ENCODE measurements at places on chromosomes 6 and 20.

DNA sequence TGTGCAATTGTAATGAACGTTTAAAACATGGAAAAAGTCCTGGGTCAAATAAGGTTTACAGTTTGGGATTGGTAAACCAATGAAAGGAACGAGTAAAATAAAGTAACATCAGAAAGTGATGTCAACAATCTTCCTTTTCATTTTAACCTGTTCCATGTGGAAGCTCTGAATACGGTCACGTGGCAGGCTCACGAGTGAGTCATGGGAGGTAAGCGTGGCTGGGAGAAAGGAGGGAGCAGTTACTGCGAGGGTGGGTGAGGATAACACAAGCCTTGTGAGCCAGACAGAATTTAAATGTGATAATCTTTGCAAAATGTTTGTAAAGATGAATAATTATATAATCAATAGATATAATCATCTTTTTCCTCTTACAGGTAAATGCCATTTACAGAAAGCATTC is 171.3 kb upstream of the HDAC2 start:
- no peak for DNase-seq

- DNase-seq: no peak
Measured at GRCh38 chr20:51807720-51808250, 5.5 kb upstream of the SALL4 start.

DNA sequence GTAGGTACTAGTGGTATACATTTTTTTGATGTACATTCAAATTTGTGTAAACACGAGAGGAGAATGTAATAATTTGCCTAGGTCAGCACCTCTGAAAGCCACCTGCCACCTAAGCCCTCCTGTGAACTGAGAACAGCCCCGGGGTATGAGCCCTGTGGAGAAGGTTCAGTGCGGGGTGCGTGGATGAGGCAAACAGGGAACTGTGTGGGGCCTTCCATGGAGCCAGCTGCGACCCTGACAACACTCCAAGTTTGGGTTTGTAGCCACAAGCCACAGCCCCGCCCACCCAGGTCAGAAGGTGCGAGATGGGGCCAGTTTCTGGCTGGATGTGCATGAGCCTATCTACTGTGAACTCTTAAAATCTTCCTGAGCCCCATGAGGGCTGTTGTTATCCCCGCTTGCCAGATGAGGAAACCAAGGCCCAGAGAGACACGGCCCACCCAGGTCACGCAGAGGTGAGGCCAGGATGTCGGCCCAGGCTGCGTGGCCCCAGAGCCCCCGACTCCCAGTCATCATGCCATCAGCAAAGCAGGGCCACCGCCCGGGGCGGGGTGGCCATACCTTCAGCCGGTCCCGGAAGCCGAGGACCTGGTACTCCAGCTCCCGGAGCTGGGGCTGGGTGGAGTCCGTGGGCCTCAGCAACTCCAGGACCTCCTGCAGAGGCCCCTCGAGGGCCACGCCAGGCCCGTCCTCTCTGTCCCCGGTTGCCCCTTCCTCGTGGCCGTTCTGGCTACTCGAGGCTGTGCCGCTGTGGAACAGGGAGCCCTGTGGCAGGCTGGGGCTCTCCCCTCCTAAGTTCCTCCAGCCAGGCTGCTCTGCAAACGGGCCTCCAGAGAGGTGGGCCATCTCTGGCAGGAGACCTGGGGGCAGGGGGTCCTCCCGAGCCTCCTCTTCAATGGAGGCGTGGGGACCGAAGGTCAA is 89.6 kb downstream of the RIPOR3 start:
- DNase-seq: no peak

DNA sequence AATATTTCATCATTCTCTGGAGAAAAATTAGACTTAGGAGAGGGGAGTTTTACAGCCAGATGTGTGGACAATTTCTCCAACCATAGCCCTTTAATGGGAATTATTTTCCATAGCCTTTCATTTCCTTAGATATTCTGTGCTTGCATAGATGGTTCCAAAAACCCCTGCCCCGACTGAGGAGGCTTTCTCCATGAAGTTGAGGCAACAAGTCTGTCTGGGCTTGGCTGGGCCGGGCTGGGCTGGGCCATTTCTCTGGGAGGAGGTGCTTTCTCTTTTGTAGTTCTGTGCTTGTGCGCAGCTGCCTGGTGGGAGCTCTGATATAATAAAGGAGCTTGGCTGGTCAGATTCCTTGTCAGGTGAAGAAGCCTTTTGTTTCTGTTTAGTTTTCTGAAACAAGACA is 71.4 kb downstream of the SOBP start:
- no peak for DNase-seq

DNA sequence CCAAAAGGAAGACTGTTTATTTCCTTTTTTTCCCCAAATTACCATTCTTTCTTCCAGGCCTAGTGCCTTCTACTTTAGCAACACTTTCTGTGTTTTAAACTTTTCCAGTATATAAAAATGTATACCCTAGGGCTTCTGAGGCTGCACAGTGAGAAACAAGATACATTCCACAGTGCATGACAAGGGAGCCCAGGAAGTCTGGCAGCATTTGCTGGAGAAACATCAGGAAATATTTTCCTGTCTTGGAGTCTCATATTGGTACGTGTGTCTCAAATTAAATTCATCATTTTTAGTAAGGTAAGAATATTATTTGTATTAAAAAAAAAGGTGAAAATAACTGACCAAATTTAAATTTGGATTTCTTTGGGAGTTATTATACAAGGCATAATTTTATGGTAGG is 662.6 kb downstream of the RFPL4B start:
- no peak for DNase-seq

- no peak for DNase-seq
Measured at GRCh38 chr6:85756982-85757381, 114.3 kb upstream of the SYNCRIP start.

All from GM18507 (cell line).